ENCODE measurements at places on chromosomes 2 and 18.

DNA sequence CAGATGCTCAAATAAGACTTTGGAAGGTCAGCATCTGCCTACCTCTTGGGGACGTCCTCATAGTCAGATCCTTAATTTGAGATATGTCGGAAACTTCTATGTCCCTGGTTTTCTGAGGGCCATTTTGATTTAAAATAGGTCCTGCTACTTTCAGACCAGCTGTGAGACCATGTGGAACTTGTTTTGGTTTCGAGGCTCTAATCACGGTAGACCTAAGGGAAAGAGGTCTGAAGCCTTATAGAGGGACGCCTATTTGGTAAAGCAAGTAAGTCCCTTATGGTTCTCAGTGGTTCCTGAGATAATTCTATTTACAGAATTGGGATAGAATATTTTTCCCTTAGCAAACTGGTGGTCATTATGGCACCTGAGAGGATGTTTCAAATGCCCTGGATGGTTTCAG lies 75.1 kb downstream of the RFTN2 start:
- DNase-seq: no peak

DNA sequence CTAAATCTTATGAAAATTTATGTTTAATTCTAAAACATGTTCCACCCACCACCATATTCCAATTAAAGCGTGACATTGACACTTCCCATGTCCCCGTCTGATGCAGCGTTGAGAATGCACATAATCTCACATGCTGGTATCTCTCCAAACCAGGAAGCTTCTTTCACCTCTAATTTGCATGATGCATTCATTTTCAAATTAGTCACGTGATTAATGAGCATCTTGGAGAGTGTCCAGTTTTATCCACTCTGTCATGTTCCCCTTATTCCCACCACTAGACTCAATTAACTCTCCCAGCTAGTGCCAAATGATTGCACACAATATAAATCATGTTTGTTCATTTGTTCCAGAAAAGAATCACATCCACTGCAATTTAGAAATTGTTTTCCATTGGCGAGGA lies 105.8 kb downstream of the RIT2 start:
- DNase-seq: no peak

- peak; percentile 19 for DNase-seq
These were observed 178.1 kb upstream of the CYP26B1 start for GRCh38 chr2:72325592-72326422.

GRCh38 chr18:12420821-12421421 lies 13.2 kb downstream of the PRELID3A start:
- no peak for DNase-seq

DNA sequence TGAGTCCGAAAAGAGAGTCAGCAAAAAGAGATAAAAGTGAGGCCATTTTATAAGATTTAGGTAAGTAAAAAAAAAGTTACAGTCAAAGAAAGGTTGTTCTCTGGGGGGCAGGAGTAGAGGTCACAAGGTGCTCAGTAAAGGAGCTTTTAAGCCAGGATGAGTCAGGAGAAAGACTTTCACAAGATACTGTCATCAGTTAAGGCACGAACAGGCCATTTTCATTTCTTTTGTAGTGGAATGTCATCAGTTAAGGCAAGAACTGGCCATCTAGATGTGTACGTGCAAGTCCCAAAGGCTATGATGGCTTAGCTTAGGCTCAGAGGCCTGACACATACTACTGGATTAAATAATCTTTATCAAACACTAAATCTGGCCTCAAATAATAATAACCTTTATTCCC lies 1207.3 kb upstream of the FAM98A start:
- no peak for DNase-seq

DNA sequence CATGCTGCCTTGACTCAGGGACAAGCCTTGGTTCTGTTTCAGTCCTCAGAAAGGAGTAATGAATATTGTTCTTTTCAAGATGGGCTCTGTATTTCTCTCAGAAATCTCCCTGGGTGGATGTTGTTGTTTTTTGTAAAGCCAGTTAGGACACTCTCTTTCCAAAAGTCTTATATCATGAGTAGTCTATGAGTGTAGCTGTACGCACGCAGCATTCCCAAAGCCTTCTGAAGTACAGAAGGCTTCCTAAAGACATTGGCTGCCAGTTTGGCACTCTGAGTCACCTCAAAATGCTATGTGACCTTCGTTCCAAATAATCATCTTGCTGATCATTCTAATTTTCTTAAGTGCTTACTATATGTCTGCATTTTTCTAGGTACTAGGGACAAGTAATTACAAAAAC lies 16.7 kb upstream of the GTF2A1L start:
- no peak for DNase-seq

- DNase-seq: no peak
These were observed 476.5 kb upstream of the SALL3 start for GRCh38 chr18:78503129-78503528.

DNA sequence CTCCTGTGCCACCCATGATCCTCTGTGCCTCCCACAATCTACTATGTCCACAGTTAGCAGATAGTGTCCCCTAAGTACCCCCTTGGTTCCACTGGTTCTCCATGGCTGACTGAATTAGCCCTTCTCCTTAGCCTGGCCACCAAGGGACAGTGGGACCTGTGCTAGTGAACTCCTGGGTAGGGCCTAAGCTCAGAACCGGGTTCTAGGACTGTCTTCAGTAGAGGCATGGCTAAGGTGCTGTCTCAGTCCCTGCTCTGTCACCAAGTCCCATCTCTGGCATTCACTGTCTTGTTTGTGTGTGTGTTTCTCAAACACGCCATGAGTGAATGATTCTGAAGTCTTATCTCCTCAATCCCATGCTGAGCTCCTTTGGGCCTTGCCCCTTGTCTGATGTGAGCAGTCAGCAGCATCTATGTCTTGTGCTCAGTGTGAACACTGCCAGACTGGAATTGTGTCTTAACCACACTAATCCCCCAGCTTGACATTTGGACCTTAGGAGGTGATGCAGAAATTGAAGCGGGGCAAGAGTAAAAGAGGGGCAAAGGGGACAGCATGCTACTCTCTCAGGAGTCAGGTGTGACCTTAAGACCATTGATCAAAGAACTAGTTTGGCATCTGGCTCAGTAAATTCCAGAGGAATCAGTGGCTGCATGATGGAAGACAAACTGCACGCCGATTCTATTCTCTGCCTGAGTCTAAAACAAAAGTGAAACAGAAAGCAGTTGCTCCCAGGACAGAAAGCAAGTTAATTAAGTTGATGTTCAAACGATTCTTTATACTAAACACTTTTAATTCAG lies 190.5 kb downstream of the ALPK2 start:
- DNase-seq: peak; percentile 11

- no peak for DNase-seq
These were observed 3.8 kb upstream of the ATP6V1C2 start for GRCh38 chr2:10717628-10718027.

- DNase-seq: no peak
These were observed 38.0 kb upstream of the HPCAL1 start for GRCh38 chr2:10264506-10265328.

DNA sequence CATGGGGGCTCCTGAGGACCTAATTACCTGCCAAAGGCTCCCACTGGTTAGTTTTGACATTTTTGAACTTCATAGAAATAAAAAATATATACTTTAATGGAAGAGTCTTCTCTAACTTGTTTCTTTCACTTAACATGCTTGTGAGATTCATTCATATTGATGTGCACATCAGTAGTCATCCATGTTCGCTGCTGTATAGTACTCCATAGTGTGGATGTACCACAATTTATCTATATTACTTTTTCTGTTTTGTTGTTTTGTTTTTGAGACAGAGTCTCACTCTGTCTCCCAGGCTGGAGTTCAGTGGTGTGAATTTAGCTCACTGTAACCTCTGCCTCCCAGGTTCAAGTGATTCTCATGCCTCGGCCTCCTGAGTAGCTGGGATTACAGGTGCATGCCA lies 22.8 kb upstream of the EMILIN2 start:
- DNase-seq: no peak

- DNase-seq: no peak
These were observed 135.0 kb upstream of the PKDCC start for GRCh38 chr2:41912776-41913175.

- no peak for DNase-seq
These were observed 261.2 kb downstream of the LRP1B start for GRCh38 chr2:141869572-141869971.

- peak; percentile 19 for DNase-seq
These were observed 154.6 kb downstream of the LOXHD1 start for GRCh38 chr18:46502444-46502843.

DNA sequence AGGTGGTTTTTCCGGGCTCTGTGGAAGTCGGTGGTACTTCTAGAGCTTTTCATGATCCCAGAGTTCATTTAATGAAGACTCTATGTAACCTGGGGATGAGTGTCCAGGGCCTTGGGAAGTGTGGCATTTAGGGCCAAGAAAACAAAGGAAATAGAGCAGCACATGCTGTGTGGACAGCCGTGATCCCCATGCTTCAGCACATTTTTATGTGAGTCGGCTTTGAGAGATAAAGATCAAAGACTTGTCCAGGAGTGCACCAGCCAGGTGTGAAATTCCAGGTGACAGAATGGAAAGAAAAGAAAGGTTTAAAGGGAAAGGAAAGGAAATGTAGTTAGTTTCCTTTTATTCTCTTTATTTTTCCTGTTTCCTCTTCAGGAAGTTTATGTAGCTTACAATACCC lies 258.0 kb upstream of the NRP2 start:
- no peak for DNase-seq

GRCh38 chr2:3300224-3300995 lies 77.2 kb downstream of the EIPR1 start:
- no peak for DNase-seq

All from activated CD4-positive, alpha-beta memory T cell treated with anti-CD3 and anti-CD28 coated beads for 36 hours (primary cell).